ENCODE measurements at places on chromosomes 5 and 9.

GRCh38 chr9:74133921-74134320, 363.2 kb upstream of the RORB start:
- no peak for DNase-seq

DNA sequence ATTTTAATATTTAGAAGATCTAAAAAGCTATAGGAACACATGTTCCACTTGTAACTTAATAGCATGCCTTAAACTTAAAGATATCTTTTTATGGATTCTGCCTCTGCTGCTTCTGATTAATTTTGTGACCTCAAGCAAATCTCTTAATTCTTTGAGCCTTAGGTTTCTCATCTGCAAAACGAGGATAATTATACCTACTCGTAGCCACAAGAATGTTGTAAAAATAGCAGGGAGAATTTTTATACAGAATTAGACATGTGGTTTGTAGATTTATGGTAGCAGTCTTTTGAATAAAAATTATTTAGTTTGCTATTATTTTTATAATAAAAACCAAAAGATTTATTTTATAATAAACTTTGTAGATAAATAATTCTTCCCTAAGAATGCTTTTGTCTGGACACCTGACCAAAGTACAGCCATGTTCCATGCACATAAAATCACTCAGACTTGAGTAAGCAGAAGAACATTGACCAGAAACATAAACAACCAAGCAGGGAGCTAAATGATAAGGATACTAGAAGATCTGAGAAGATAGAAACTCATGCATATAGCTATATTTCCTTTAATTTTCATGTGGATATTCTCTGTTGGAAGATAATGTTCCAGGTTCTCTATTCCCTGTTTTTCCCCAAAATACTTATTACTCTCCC, 18.5 kb downstream of the C9orf85 start:
- DNase-seq, result no peak

GRCh38 chr5:6166698-6167394, 211.5 kb downstream of the MED10 start:
- no peak for DNase-seq

DNA sequence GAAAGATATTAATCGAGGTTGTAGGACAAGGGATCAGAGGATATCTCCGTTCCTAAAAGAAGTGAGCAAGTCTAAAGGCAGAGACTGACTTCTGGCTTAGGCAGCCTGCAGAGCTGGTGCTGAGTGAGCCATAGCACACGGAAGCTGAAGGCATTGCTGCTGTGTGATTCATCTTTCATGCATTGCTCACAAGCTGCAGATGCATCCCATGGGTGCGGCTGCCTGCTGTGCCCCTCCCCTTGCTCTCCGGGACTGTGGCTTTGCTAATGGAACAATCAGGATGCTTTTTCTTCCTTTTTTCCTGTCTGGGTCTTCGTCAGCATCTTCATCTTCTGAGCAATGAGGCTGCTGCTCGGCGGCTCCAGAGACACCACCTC, 341.4 kb downstream of the DIRAS2 start:
- DNase-seq, result no peak

- DNase-seq, result no peak
These were observed 557 bp downstream of the GNG10 start for GRCh38 chr9:111661802-111662521.

- no peak for DNase-seq
These were observed 204.8 kb downstream of the HCN1 start for GRCh38 chr5:45491368-45491767.

DNA sequence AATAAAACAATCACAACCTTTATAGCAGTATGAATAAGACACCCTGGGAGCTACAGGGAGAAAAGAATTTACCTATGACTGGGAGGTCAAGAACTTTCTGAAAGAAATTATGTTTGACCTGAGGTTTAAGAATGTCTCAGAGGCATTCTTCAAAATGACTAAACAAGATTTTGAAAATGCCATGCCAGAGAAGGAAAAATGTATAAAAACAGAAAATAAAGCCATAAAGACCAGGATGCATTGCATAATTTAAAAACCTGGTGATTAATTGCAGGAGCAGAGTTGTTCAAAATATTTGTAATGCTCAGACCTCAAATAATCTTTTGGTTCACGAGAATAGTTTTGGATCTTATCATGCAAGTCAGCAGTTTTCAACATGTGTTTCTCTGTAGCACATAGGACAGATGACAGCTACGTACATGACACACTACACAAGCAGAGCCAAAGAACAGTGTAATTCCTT, 954.7 kb upstream of the ARRDC3 start:
- no peak for DNase-seq

Measured in GDM1 (cell line).